ENCODE measurements at places on chromosomes 7 and 10.

- no peaks in the 10 kb centered on the region for H3K36me3 ChIP-seq
- no peak overlapping the region for H3K27ac ChIP-seq
- no peak for DNase-seq
- H3K4me3 ChIP-seq = no peak overlapping the region
- no peaks in the 10 kb centered on the region for H3K27me3 ChIP-seq
These were observed 168.1 kb downstream of the KLF6 start for GRCh38 chr10:3616880-3617279.

DNA sequence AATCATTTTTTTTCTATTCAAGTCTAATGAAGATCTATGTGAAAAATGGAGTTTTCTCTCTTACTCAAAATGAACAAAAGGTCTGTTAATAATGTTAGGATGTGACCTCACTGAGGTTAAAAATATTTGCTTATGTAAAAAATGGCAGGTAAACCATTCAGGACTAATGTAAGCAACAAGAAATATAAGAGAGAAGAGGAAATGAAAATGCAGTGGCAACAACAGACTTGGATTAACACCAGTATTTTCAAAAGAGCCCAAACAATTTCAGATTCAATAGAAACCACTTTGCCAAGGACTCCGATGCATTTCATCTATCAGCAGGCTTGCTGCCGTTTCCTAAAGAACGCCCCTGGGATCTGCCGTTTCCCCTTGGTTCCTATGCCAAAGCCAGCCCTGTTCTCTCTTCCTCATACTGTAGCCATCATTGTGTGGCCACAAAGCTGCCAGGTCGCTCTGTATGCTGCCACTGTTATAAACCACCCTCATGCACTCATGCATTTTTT, 66.4 kb downstream of the MTURN start:
- no peaks in the 10 kb centered on the region for H3K27me3 ChIP-seq
- H3K36me3 ChIP-seq = no peaks in the 10 kb centered on the region
- H3K27ac ChIP-seq = no peak overlapping the region

GRCh38 chr10:47374611-47375536, 9.2 kb downstream of the ZNF488 start:
- no peaks in the 10 kb centered on the region for H3K36me3 ChIP-seq
- H3K27ac ChIP-seq = no peak overlapping the region
- DNase-seq = no peak
- H3K27me3 ChIP-seq = no peaks in the 10 kb centered on the region
- H3K4me1 ChIP-seq = no peaks in the 10 kb centered on the region
- no peak overlapping the region for H3K4me3 ChIP-seq

DNA sequence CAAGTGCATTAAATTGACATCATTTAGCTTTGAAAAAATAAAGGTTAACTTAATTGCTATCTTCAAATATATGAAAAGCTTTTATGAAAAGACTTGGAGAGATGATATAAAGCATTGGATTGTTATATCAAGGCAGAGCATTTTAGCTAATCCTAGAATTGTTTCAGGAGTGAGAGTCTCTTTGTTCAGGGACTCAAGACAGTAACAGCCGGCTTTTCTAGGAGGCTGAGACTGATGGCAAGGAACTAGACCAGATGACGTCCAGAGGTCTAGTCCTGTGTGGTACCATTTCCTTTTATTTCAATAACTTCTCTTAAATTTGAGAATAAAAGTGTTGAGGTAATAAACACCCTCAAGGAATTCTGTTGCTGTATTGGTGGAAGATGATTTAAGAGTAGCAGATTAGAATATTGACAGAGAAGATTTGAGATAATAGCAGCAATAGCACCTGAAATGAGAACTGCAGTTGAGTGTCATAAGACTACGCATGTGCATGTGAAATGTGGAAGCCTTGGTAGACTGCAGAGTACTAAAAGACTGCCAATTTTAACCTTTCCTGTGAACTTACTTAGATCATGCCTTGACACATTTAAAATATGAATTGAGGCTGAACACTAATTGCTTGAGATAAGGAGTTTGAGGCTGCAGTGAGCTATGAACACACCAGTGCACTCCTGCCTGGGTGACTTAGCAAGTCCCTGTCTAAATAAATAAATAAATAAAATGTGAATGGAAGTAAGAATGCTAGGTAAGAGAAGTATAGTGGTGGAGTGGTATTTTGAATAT, 79.6 kb downstream of the ZNRF2 start:
- DNase-seq = no peak
- no peak overlapping the region for H3K27ac ChIP-seq
- H3K36me3 ChIP-seq = no peaks in the 10 kb centered on the region
- H3K27me3 ChIP-seq = no peaks in the 10 kb centered on the region

GRCh38 chr7:137585591-137585990, 242.1 kb upstream of the PTN start:
- no peak for DNase-seq
- no peaks in the 10 kb centered on the region for H3K4me1 ChIP-seq
- no peak overlapping the region for H3K27ac ChIP-seq
- H3K36me3 ChIP-seq = no peaks in the 10 kb centered on the region
- no peaks in the 10 kb centered on the region for H3K27me3 ChIP-seq
- no peak overlapping the region for H3K4me3 ChIP-seq

- H3K27ac ChIP-seq = no peak overlapping the region
- no peak for DNase-seq
- H3K36me3 ChIP-seq = no peaks in the 10 kb centered on the region
- no peak overlapping the region for H3K4me3 ChIP-seq
These were observed 40.4 kb upstream of the ABLIM1 start for GRCh38 chr10:114698271-114699061.

- H3K36me3 ChIP-seq = no peaks in the 10 kb centered on the region
- no peak overlapping the region for H3K4me3 ChIP-seq
- H3K27ac ChIP-seq = no peak overlapping the region
- no peak for DNase-seq
- no peaks in the 10 kb centered on the region for H3K27me3 ChIP-seq
- H3K4me1 ChIP-seq = no peaks in the 10 kb centered on the region
These were observed 115.5 kb downstream of the AGMO start for GRCh38 chr7:15446280-15446679.

All from PC-3 (cell line).